ENCODE measurements at places on chromosomes 6 and 20.

DNA sequence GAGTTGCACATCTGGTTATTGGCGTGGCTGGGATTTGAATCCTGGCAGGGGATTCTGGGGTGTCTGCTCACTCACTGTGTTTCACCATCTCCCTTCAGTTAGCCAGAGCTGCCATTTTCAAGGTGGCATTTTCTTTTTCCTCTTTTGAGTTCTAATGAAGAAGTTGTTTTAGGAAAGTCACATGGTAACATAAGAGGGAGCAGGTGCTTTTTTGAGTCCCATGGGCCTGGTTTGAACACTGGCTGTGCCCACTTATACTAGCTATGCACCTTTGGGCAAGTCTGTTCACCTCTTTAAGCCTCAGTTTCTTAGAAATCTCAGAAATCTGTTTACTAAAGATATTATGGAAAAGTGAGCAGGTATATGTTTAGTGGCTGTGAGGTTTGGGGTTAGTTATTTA is 39.6 kb downstream of the ANKS1A start:
- no peak for DNase-seq

- DNase-seq: no peak
Observed at GRCh38 chr20:16283978-16284377, 289.3 kb downstream of the KIF16B start.

DNA sequence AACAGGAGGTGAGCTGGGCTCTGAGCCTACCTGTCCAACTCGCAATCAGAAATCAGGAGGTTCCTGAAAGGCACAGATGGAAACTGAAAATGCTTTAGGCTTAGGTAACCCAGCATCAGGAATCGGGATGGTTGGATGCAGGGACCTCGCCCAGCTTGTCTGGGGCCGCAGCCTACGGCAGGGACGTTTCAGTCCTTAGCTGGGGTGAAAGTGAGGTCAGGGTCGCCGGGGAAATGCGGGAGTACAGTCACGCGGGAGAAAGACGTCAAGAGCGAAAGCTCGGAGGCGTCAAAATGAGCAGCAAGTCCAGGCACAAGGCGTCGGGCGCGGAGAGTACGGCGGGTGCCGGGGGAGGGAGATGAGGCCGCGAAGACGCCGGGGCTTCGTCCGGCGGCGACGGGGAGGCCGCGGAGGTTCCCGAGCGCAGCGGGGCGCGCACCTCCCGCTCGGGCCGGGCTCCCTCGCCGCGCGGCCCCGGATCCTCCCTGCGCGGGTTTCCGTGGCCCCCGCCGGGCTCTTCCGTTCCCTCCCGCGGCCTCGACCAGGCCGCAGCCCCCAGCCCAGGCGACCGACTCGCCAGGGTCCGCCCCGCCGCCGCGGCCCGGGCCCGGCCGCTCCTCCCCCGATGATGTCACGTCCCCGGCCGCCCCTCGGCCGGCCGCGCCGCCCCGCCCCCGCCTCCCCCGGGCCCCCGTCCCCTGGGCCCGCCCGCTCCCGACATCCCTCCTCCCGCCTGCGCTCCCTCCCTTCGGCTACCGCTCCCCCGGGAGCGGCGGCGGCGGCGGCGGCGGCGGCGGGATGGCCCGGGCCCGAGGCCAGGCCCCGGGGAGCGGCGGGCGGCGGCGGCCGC is at the start of gene EBF4:
TSS of gene EBF4 (plus strand) at position 745 of the 850 bp plus-strand sequence. CDS start 866 bp downstream, outside the sequence.
- DNase-seq: no peak

DNA sequence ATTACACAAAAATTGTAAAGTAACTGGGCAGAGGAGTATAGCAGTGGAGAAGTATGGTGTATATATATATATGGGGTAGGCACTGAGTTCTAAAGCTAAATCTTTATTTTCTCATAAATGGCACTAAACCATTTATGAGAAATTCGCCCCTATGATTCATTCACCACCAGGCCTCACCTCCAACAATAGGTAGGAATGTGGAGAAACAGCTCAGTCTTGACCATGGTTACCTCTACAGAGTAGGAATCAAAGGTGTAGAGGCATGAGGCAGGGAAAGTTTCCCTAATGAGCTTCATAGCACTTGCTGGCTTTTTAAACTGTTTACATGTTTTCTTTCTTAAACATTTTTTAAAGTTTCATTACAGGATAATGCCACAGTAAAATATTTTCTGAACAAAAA is 36.9 kb upstream of the SUMO4 start:
- no peak for DNase-seq

DNA sequence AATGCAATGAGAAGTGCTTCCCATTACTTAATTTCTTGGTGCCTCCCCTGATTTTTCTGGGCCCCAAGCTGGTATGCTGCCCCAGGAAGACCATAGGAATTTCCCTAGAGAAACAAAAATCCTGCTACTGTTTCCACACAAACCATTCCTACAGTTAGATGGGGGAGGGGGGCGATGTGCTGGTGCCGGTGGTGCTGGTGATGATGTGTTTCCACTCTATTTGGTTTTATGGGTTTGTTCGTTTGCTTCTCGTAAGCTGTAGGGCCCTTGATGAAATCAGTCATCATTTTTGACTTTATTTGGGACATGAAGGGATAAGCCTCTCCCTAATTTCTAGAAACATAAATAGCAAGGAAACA is 105.1 kb downstream of the MKKS start:
- no peak for DNase-seq

DNA sequence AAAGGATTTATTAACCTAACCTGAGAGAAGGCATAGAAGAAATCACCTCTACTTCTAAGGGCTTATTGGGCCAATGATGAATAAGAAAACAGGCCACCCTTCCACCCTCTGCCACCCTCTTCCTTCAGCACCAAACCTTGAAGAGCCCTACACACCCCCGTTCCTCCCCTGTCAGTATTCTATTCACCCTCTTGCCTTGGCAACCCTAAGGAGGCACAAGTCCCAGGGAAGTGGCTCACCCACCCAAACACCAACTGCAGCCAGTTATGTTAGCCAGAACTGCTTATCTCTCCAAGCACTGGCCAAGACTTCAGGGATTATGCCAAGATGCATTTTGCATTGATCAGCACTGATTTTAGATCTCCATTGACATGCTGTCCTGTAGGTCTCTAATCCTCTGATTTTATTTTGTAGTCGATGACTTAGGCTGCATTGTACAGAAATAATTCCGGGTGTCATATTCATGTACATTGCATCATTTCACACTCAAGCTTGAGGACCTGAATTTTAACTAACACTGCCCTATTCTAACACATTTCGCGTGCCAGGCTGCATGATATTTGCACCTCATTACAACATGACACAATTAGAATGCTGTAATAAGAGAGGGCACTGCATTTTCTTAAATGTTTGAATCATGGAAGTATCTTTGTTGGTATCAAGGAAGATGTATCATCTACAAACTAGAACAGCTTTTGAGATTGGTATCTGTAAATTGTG is 15.7 kb downstream of the CNKSR3 start:
- DNase-seq: no peak

DNA sequence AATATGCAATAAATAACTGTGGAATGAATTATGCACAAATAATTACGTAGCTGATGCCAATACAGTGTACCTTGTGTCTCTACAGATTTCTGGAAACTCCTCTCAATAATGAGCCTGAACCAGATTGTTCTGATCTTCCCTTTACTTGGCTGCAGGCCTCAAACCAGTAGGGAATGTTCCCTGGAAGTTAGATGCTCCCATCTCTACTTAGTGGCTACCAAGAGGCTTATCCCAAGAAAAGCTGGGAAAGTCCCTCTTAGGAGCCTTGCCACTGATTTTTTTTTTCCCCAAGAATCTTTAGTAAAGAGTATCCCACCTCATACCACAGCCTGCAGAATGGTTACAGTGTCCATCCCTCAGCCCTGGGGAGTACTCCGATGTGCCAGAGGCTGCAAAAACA is 702.1 kb downstream of the RFPL4B start:
- no peak for DNase-seq
